ENCODE measurements at places on chromosomes 12 and 14.

- no peak for DNase-seq
Observed at GRCh38 chr12:107605293-107605692, 80.3 kb upstream of the PWP1 start.

GRCh38 chr12:3961591-3961990 is 88.4 kb upstream of the PARP11 start:
- no peak for DNase-seq

DNA sequence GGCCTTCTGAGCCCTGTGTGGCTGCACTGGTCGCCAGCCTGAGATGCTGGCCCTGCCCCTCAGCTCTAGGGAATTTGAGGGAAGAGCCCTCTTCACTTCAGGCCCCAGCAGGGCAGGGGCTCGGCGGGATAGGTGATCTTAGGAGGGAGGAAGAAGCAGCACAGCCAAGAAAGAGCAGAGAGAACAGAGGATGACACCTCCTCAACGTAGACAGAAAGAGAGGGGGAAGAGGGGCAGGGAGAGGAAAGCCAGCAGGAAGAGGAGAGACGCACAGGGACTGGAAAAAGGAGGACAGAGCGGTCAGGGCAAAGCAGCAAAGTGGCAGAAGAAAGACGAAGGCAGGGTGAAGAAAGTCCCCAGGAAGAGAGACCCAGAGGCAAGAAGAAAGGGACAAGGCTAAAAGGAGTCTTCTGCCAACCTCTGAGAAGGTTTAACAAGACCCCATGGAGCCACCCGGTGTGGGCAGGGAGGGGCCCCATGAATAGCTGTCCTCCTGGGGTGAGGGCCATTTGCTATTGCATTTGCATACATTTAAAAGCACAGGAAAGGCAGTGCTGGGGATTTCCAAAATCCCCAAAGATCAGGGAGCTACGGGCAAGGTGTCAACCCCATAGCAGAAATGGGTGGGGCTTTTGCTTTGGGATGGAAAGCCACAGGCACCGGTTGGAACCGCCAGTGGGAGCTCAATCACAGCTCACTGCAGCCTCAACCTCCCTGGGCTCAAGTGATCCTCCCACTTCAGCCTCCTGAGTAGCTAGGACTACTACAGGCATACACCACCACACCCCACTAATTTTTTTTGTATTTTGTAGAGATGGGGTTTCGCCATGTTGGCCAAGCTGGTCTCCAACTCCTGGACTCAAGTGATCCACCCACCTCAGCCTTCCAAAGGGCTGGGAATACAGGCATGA is 22.7 kb downstream of the CMKLR1 start:
- no peak for DNase-seq

GRCh38 chr12:16072678-16073077 is 161.5 kb downstream of the DERA start:
- no peak for DNase-seq

Data from stimulated activated CD8-positive, alpha-beta memory T cell treated with anti-CD3 and anti-CD28 coated beads, Interleukin-7, amount 100 ng/mL, for 48 hours (primary cell).